ENCODE measurements at places on chromosomes 2 and 18. TPM values are rescaled to one million over a fixed set of nuclear protein-coding genes. Genes with fewer than 3 reads are reported as not detected.

IRS1 gene
- total RNA-seq, result 24.5 TPM

RALBP1 gene
- 157 TPM for total RNA-seq

NYAP2 gene
- total RNA-seq, result not detected

CROCC2 gene
- total RNA-seq, result not detected

C2orf80 gene
- not detected for total RNA-seq

FBXO15 gene
- not detected for total RNA-seq

LOXL3 gene
- total RNA-seq, result 13.2 TPM

TFPI gene
- 42.6 TPM for total RNA-seq

SP140 gene
- total RNA-seq, result not detected

- no peak for ATAC-seq
Measured at GRCh38 chr2:160390544-160391455, 102.8 kb downstream of the RBMS1 start.

DNA sequence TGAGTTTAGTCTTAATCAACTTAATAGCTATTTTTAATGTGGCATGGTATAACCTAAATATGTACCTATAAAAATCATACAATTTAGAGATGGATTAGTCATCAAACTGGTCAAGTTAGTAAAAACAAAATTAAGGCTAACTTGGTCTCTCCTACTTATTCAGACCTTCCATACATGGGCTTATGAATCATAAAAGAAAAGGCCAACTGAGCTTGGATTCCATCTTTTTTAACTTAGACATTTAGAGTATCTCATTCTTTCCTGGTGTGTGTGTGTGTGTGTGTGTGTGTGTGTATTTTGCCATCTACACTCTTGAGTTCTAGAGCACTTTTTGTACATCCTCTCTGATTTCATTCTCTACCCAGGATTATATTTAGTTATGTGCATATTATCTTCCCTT, 637.5 kb downstream of the PLCL1 start:
- no peak for ATAC-seq

- peak; percentile 65 for ATAC-seq
Measured at GRCh38 chr2:237383991-237384671, 29.8 kb downstream of the COL6A3 start.

GRCh38 chr18:77086034-77086433, 46.5 kb downstream of the MBP start:
- ATAC-seq, result peak; percentile 54

DNA sequence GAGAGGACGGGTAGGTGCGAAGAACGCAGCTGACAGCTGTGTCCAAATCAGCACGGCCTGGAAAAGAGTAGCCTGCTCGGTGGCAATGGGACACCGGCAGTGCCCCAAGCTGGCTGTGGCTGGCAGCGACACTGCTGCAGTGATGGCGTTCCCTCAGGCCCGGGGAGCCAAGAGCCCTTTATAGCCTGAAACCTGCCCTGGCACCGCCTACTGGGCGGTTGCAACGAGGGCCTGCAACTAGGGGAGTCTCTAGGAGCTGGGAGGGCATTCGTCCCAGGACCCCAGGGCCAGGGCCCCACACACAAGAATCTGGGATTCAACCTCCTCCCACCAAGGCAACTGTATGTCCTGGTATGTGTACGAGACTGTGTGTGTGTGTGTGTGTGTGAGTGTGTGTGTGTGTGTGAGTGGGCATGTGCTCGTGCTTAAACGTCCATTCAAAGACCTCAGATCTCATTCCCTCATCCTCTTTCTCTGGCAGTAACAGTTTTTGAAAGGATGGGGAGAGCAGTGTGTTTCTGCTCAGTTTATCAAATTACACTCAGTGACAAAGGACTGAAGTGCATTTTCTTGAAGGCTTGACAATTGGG, 6.8 kb upstream of the CYP26B1 start:
- no peak for ATAC-seq

DNA sequence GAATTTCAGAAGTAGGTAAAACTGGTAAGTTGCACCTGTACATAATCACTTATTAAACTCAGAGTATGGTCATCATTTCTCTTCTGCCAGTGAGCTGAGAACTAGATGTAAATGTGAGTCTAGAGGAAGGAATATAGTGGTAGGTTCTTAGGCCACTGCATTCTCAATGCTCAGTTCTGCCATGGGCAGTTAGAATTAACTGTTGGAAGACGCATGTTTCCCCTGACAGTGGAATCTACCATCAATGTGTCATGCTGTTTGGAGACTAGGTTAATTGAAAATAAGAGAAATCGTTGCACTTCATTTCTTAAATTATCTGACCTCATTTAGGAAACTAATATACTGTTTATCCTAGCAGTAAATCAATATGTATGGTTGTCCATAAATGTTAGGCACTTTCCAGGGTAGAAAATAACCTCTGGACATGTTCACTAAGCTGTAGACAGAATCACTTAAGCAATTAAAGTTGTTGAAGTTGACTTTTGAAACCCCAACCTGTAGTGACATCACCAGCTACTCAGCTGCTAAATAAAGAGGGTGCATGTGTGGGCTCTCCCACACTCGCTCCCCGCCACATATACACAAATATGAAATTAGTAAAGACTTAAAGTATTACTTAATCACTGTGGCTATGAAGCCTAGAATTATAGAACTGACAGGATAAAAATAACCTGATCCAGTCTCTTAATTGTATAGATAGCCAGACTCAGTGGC, 91.5 kb upstream of the NOSTRIN start:
- no peak for ATAC-seq

DNA sequence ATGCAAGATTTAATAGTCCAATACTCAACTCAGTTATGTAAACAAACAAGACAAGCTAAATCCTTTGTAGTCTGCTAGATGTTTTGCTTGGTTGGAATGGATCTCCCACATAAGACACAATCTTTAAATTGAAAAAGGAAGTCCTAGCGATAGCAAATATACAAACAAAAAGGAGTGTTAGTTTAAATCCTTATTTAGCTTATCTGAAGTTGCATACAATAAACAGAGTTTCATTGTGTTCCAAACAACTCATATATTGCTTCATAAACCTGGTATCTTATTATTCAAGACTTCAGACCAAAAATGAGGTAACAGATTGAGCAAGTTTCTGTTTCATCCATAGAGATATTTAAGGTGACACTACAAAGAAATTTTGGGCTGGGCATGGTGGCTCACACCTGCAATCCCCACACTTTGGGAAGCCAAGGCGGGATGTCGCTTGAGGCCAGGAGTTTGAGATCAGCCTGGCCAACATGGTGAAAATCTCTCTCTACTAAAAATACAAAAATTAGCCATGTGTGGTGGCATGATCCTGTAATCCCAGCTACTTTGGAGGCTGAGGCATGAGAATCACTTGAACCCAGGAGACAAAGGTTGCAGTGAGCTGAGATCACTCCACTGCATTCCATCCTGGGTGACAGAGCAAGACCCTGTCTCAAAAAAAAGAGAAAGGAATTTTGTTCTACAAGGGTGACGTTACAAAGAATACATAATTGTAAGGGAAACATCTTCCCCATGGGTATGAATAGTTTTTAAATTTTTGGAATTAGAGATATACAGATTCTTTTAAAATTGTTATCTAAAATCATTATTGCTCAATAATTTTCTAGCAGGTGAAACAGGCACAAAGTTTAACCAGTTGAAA, 150.5 kb upstream of the L3MBTL4 start:
- no peak for ATAC-seq

DNA sequence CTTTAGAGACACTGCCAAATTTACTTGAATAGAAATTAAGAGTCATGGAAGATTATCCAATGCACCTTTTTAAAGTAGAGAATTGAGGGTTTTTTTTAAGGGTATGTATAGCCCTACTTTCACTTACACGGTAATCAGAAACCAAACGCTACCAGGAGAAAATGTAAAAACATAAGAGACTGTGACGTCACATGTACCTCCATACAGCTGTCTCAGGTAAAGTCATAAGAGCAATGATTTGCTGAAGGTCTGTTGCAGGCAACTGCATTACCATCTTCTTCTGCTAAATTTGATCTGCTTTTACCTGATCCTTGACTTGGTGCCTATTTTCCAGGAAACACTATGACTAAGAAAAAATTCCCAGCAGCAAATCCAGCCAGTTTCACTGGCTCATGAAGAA, 478.5 kb upstream of the DDX18 start:
- no peak for ATAC-seq

GRCh38 chr2:62941413-62941812, 109.2 kb upstream of the OTX1 start:
- no peak for ATAC-seq

DNA sequence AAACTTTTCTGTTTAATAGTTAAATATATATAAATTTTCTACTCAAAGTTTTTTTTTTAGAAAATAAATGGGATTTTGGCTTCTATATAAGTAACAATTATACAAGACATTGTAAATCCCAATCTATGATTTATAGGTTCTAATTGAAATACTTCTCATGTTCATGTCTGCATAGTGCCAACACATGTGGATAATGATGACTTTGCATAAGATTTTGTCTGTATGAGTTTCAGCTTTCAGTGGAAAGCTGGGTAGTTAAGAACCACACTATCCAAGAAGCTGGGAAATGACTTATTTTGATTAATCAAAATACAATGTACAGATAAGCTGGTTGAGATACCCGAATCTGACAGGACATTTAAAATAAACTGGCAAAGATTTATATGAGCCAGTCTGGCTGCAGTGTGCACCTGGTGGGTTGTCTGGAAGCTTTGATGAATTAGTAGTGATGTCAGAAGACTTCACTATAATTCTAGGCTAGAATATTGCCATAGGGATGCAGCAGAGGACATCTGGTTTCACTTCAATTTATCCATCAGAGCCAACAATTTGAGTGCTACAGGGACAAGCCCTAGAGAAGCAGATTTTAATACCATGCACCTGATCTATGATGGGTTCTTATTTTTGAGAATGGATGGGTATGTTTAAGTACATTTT, 45.4 kb downstream of the EML6 start:
- no peak for ATAC-seq

DNA sequence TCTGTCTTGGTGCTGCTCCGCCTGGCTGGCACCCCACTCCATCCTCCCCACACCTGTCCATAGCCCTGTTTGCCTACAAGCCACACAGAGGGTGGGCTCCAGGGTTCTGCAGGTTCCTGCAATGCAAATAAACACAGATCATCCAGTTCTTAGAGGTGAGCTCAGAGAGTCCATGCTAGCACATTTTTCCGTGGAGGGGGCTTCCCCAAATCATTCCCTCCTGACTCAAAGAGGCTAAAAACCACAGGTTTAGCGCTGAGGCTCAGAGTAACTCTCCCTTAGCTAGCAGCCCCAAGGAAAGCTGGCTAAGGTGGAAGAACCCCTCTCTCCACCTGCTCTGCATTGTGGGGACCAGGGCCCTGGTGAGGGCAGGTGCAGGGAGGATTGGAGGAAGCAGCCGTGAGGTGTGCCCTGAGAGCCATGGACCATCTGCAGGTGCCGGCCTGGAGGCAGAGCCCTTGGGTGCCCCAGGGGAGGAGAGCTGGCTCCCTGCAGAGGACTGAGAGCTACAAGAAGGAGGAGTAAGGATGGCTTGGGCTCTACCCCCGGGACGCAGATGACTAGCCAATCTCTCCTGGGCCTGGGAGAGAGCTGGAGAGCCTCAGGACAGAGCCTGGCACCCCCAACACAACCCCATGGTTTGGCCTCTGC, 23.8 kb upstream of the TEX44 start:
- no peak for ATAC-seq

DNA sequence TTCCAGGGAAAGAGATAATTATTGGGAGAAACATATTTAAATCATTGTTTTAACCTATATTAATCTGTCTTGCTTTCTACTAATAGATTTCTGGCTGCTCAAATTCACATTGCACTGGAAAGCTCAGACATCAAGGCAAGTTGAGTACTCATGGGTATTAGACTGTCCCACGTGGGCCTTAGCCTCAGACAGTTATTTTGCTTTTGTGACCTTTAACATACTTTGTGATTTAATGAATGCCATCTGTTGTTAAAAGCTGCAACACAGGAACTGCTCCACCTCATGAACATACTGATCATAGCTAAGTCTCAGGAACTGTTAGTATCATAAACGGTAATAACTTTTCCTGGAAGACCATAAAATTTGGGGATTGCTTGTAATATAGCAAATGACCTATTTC, 2.7 kb upstream of the LCT start:
- peak; percentile 84 for ATAC-seq

DNA sequence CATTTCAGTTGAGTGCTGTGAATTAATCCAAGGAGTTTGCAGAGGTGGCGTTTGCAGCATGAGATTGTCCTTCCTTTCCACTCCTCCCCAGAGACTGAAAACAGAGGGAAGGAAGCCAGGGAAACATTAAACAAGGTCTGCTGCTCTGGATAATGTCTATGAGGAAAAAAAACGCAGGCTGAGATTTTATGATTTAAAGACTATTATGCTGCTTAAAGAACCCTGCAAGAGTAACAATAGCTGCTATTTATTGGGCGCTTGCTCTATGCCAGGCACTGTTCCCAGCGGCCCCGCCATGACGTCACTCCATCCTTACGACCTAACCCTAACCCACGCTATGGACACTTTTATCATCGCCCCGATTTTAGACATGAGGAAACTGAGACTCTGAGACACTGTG, 222.4 kb downstream of the BCL2 start:
- ATAC-seq, result no peak

DNA sequence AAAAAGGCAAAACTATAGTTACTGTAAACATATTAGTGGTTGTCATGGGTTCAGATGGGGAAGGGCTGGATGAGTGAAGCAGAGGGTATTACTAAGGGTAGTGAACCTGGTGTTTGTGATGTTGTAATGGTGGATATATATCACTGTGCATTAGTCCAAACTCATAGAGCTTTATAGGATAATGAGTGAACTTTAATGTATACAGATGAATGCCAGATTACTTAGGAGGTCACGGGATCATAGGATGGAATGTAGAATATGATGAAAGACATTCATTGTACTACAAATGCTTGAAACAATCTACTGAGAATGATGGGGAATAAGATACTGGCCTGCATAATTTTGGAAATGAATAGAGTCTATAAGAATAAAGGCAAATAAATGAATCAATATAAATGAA, 226.7 kb upstream of the ZNF804A start:
- no peak for ATAC-seq

DNA sequence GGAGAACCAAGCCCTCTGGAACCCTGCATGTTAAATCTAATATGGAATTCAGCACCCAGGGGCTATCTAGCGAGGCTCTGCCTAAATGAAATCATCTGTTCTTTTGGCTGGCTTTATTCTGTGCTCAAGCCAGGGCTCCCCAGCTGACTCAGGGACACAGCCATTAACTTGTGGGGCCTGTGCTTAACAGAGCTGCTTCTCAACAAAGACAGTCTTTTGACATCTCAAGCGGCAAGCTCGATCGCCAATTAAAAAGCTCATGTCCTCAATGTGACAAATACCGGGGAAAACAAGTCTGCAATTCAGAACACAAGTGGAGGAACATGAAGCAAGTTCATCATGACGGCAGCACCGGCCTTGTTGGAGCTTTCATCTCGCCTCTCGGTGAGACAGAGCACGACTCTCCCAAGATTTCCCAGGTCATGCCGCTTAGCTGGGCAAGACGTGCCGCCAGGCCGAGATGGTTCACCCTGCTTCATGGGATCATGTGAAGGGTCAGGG, 64.9 kb downstream of the KLHL29 start:
- no peak for ATAC-seq

- ATAC-seq, result no peak
Measured at GRCh38 chr2:60679036-60679780, 76.9 kb upstream of the PAPOLG start.

GRCh38 chr2:37851428-37851827, 73.7 kb upstream of the RMDN2 start:
- no peak for ATAC-seq

Data from gastroesophageal sphincter (tissue), 4 donors.